ENCODE measurements at places on chromosomes 11 and 22.

DNA sequence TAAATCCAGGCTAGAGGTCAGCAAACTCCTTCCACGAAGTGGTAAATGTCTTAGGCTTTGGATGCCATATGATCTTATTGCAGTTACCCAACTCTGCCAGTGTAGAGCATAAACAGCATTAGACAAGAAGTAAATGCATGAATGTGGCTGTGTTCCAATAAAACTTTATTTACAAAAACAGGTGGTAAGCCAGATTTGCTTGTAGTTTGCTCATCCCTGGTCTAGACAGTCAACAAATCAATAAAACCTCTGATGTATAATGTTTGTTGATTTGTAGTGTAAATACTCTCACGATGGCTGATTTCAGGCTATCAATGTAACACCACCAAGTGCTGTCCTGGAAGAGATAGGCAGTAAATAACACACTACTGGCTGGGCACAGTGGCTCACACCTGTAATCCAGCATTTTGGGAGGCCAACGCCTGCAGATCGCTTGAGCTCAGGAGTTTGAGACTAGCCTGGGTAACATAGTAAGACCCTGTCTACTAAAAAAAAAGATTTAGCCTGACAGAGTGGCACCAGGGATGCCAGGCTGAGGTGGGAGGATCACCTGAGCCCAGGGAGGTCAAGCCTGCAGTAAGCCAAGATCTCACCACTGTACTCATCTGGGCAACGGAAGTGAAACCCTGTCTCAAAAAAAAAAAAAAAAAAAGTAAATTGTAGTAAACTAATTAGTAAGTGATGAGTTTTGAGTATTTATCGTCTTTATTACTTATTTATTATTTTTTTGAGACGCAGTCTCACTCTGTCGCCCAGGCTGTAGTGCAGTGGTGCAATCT lies 6.9 kb upstream of the CATSPER1 start:
- DNase-seq = no peak

DNA sequence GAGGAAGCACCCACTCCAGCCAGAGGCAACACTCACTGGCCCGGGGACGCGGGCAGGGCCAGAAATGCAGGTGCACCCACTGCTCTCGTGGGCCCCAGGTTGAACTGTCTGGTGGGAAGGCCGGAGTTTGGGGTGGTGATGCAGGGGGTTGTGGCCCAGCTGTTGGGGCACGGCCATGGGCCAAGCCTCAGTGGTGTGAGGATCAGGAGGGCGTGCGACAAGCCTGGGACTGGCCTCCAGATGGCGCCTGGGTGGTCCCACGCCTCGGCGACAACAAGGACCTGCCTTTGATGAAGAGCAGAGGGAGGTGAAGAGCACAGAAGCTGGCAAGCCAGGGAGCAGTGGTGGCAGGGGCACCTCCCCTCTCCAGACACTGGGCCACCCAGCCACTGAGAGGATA lies 240.8 kb downstream of the BRD1 start:
- no peak for DNase-seq

DNA sequence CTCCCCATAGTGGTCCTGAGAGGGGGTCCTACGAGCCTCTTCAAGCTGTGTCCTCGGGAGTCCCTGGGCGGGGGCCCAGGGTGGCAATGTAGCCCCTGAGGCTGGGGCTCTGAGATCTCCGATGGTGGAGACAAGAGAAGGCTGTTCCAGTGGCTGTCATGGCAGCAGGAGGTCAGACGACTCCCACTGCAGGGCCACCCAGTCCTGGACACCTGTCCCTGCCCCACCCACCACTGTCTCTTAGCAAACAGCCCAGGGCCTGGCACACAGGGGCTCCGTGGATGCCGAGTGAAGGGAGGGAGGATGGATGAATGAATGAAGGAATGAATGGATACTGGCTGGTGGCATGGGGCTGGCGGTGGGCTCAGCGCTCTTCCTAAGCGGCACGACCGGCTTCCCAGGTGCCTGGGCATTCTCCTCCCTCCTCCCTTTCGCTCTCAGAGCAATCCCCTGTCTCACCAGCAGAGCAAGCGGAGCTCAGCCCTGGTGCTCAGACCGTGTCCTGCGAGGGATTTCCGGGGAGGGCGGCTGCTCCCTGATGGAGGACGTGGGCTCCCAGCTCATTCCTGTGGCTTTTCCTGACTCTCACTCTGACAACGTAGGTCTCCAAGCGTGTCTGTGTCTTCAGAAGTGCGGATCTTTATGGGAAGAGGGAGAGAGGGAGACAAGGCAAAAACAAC lies 1272.6 kb downstream of the BRD1 start:
- DNase-seq = no peak

DNA sequence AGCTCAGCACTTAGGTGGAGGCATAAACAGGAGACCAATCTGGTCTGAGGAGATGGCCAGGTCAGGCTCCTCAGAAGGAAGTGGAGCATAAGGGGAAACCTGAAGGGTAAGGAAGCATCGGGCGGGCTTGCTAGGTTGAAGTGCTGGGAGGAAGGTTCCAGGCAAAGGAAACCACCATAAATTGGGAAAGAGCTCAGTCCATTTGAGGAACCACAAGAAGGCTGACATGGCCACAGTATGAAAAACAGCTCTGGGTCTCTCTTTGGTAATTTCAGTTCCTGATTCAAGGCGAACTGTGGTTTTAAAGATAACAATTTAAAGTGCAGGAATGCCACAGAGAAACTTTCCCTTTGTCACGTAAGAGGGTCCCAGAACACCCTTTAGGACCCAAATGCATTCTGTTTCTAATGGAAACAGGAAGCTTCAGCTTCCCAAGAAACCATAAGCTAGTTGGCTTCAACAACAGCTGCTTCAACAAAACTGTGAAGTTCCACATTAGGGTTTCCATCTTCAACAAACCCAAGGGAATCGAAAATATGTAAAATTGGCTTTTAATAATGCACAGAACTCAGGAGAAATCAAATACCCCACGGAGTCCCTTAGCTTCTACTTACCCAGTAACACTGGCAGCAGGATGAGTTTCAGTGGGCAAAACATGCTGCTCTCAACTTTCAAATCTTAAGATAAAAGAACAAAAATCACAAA lies 10.4 kb downstream of the JAML start:
- DNase-seq = no peak

- DNase-seq = no peak
Measured at GRCh38 chr11:70807195-70807543, 408.8 kb downstream of the CTTN start.

GRCh38 chr11:73743045-73743444 lies 17.8 kb downstream of the RAB6A start:
- DNase-seq = no peak

DNA sequence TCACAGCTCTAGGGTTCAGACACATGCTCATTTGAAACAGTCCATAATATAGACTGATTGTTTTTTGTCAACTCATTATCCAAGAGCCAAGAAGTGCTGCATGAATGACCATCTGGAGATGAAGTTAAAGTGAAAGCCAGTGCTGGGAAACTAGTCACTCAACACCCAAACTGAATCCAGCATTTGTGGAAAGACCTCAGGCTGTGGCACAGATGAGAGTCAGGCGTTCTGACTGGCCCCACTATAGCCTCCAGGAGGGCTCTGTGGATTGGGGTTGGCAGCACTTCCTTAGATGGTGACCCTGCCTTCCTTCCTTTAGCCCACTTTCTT lies 2.1 kb downstream of the FEZ1 start:
- DNase-seq = no peak

- DNase-seq = no peak
Measured at GRCh38 chr11:122820158-122820557, 18.1 kb upstream of the CRTAM start.

DNA sequence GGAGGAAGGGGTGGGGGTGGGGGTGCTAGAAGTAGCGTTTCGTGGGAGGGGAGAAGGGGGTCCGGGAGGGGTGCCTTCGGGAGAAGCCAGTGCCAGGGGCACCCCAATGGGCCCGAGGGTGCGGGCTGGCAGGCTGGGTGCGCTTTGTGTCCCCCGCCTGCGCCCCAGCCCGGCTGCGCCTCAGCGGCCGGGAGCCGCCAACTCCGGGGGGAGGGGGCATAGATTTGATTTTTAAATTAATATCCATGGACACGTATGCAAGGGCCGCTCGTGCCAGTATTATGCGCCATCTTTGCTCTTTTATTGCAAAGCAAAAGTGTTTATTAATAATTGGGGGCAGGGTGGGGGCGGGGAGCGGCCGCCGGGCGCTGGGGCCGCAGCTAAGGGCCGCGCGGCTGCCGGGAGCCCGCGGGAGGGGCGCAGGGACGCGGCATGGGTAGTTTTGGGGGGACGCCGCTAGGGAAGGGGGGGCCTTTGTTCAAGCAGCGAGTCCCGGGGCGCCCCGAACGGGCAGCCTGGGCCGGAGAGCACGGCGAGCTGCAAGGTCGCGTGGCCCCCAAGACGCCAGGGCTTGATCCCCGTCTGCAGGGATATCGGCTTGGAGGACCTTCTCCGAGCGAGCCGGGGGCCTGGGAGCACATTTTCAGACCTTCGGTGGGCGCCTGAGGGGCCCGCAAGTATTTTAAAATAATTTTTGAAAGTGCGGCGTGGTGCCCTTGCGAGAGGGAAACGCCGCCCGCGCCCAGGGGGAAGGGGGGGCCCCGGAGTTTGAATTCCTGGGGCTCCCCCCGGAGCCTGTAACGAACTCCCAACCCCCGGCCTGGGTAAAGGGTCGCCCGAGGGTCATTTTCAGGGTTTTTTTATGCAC lies 959 bp downstream of the CCND1 start:
- DNase-seq = no peak

DNA sequence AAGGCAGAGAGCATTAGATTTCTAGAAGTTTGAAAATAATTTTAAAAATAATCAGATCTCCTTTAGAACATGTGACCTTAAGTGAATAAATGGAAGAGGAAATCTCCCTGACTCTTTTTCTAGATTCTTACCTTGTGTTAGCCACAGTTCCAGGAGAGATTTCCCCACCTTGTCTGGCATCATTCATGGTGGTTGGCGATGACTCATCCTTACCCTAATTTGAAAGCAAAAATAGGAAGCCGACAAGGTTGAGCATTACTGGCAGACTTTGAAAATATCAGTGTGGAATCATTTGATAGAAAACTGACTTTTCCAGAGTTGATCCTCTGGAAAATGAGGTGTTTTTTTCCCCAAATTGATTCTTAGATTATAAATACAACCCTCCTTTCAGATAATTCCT lies 48.1 kb downstream of the CNTN5 start:
- DNase-seq = no peak

GRCh38 chr11:116189408-116190170 lies 583.2 kb downstream of the BUD13 start:
- DNase-seq = no peak

GRCh38 chr11:129701706-129702105 lies 113.9 kb upstream of the TMEM45B start:
- no peak for DNase-seq

GRCh38 chr11:84626256-84626655 lies 1000.9 kb downstream of the DLG2 start:
- no peak for DNase-seq

DNA sequence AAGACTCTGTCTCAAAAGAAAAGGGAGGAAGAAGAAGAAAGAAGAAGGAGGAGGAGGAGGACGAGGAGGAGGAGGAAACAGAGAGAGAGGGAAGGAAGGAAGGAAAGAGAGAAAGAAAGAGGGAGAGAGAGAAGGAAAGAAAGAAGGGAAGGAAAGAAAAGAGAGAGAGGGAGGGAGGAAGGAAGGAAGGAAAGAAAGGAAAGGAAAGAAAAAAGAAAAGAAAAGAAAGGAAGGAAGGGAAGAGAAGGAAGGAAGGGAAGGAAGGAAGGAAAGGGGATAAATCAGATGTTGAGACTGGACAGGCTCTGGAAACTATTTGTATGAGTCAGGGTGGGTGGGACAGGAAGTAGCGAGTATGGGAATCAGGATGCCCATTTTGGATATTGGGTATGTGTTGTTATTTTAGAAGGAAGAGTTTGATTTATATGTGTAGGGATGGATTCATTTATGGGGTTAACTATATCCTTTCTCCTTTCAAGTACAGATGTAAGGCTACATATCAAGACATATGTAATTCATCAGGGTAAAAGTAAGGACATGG lies 6.0 kb upstream of the RPL3 start:
- DNase-seq = no peak

- no peak for DNase-seq
Measured at GRCh38 chr22:36360871-36361383, 26.8 kb downstream of the MYH9 start.

DNA sequence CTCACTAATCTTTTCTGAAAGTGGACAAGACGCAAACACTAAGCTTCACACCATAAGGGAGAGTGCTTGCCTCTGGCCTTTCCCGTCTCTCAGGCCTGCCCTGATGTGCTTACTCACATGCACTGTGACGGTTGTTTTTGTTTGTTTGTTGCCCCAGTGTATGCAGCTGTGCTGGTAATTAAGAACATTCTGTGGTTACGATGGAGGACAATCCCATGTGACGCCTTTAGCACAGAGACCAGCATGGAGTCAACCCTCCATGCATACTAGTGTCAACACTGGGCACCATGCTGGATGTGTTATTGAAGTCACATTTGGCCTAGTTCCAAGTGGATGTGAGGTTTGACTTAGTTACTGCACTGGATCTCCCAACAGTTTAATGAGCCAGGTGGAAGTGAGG lies 27.8 kb upstream of the CDON start:
- DNase-seq = no peak

DNA sequence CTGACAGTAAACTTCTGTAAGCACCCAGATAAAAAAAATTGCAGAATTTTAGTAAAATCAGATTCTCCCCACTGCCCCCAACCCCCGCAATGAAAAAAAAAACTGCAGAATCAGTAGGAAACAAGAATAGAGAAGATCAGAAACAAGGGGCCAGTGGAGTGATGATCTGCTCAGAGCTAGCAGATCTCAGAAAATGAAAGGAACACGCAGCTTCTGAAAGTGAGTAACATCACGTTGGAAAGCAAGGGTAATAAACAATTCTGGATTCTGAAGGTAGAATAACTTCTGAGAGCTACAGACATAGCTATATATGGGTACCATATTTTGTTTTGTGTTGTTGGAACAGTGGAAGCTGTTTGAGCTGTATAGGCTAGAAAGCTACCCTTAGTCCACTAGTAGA lies 23.2 kb downstream of the ACAT1 start:
- DNase-seq = no peak

- no peak for DNase-seq
Measured at GRCh38 chr11:77172666-77172982, 44.6 kb downstream of the MYO7A start.

DNA sequence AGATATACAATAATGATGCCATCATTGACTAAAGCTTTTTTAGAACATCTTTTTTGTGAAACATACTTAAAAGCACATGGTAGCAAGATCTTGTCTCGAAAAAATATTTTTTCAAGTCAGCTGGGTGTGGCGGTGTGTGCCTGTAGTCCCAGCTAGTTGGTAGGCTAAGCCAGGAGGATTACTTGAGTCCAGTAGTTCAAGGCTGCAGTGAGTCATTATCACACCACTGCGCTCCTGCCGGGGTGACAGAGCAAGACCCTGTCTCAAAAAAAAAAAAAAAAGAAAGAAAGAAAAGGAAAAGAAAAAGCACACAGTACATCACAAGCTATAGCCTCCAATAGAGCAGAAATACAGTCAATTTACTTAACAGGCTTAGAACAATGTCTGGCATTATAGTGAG lies 37.0 kb downstream of the ENTHD1 start:
- DNase-seq = no peak

- DNase-seq = no peak
Measured at GRCh38 chr11:112599856-112600533, 339.3 kb upstream of the PLET1 start.

- DNase-seq = no peak
Measured at GRCh38 chr11:2527621-2528291, 82.9 kb downstream of the KCNQ1 start.

- no peak for DNase-seq
Measured at GRCh38 chr11:131299598-131300438, 70.6 kb upstream of the NTM start.
